ENCODE measurements at places on chromosomes 7 and 10. TPM values are rescaled to one million over a fixed set of nuclear protein-coding genes. Genes with fewer than 3 reads are reported as not detected.

DNA sequence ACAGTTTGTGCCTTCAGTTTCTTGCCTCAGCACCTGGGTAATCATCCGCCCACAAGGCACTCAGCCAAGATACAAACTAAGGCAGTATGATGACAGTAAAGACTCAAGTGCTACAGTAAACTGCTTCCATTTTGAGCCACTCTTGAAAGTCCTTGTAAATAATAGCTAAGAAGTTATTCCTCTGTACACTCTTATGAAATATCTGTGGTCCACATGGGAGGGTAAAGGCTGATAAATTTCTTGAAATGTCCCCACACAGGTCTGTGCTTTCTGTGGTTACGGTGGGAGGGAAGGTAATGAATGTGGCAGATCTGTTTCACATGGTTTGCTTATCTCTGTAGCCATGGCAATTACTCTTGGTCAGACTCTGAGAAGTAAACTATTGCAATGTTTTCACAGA lies 551.0 kb upstream of the ZWINT start:
- H3K27me3 ChIP-seq, result no peaks in the 10 kb centered on the region
- no peaks in the 10 kb centered on the region for H3K4me1 ChIP-seq
- H3K4me3 ChIP-seq, result no peak overlapping the region
- no peak for DNase-seq
- H3K27ac ChIP-seq, result no peak overlapping the region

Gene HABP2
- total RNA-seq, result not detected

GRCh38 chr7:105086850-105087249 lies 72.8 kb downstream of the KMT2E start:
- peaks cover 68% of the 10 kb centered on the region for H3K36me3 ChIP-seq
- H3K27ac ChIP-seq, result no peak overlapping the region
- H3K4me3 ChIP-seq, result no peak overlapping the region
- H3K27me3 ChIP-seq, result no peaks in the 10 kb centered on the region
- H3K4me1 ChIP-seq, result peaks cover 15% of the 10 kb centered on the region
- DNase-seq, result no peak

Gene PAPOLB
- not detected for total RNA-seq

Gene PON3
- 0.14 TPM for total RNA-seq

- H3K4me3 ChIP-seq, result no peak overlapping the region
- no peak overlapping the region for H3K27ac ChIP-seq
- DNase-seq, result no peak
- no peaks in the 10 kb centered on the region for H3K36me3 ChIP-seq
Observed at GRCh38 chr10:12823328-12823727, 178.2 kb downstream of the CCDC3 start.

DNA sequence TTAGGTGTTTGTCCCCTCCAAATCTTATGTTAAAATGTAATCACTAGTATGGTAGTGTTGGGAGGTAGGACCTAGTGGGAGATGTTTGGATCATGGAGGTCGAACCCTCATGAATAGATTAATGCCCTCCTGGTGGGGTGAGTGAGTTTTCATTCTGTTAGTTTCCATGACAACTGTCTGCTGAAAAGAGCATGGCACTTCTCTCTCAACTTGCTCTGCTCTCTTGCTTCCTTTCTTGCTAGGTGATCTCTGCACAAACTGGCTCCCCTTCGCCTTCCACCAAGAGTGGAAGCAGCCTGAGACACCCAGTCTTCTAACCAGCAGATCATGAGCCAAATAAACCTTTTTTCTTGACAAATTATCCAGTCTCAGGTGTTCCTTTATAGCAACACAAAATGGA lies 853.9 kb downstream of the SORCS1 start:
- H3K4me3 ChIP-seq, result no peak overlapping the region
- H3K4me1 ChIP-seq, result no peaks in the 10 kb centered on the region
- no peaks in the 10 kb centered on the region for H3K27me3 ChIP-seq
- no peak overlapping the region for H3K27ac ChIP-seq

DNA sequence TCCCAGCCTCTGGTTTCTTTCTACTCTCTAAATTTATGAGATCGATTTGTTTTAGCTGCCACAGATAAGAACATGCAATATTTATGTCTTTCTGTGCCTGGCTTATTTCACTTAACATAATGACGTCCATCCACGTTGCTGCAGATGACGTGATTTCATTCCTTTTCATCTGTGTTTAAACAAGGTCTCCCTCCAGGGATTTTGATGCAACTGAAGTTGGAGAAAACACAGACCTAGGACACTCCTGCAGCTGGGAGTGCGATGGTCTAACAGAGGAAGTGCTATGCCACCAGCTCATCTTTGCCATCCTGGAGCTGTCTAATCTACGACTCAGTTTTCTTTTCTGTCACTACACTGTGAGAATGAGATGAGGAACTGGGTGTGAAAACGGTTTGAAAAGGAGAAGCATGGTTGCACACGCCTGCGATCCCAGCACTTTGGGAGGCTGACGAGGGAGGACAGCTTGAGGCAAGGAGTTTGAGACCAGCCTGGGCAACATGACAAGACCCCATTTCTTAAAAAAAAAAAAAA lies 1.5 kb upstream of the KCTD7 start:
- peaks cover 4% of the 10 kb centered on the region for H3K36me3 ChIP-seq
- H3K27me3 ChIP-seq, result peaks cover 3% of the 10 kb centered on the region
- DNase-seq, result no peak
- H3K4me1 ChIP-seq, result peaks cover 30% of the 10 kb centered on the region
- peak overlapping the region; percentile 52 for H3K4me3 ChIP-seq

GRCh38 chr10:131959841-131960240 lies 21.9 kb downstream of the BNIP3 start:
- no peaks in the 10 kb centered on the region for H3K27me3 ChIP-seq
- peaks cover 43% of the 10 kb centered on the region for H3K36me3 ChIP-seq
- no peak for DNase-seq
- no peak overlapping the region for H3K4me3 ChIP-seq
- no peak overlapping the region for H3K27ac ChIP-seq

- H3K27me3 ChIP-seq, result no peaks in the 10 kb centered on the region
- DNase-seq, result no peak
- no peak overlapping the region for H3K27ac ChIP-seq
- no peaks in the 10 kb centered on the region for H3K4me1 ChIP-seq
- H3K4me3 ChIP-seq, result no peak overlapping the region
Observed at GRCh38 chr7:147646568-147646967, 944.0 kb upstream of the C7orf33 start.

GRCh38 chr10:58721601-58722281 lies 209.1 kb downstream of the BICC1 start:
- no peak overlapping the region for H3K4me3 ChIP-seq
- no peaks in the 10 kb centered on the region for H3K36me3 ChIP-seq
- no peaks in the 10 kb centered on the region for H3K4me1 ChIP-seq
- H3K27ac ChIP-seq, result no peak overlapping the region
- DNase-seq, result no peak
- no peaks in the 10 kb centered on the region for H3K27me3 ChIP-seq

DNA sequence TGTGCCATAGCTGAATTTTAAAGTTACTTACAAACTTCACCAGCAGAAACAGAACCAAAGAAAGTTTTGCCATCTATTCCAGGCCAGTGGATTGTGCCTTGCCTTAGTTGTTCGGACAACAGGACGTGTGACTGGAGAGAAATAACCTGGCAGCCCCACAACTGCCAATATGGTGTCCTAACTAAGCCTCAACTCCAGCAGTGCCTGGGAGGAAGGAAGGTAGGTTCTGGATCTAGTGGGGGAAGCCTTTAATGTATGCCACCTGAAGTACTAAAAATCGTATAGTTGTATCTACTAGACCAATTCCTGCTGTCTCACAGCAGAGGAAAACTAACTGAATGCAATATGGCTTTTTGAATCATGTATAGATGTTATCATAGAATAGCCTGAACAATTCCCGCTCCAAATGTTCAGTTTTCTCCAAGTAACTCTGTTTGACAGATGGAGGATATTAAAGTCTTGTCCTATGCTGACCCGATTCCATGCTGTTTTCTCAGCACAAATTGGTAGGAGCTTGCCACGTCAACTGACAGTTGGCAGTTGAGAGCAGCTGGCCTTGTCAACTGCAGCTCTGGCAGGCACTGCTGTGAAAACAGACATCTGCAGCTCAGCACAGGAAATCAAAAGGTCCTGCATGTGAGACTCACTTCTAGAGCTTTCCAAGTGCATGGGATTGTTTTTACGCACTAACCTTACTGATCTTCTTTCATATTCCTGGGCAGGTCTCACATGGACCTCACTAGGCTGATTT lies 84.5 kb upstream of the WNT16 start:
- DNase-seq, result no peak
- H3K36me3 ChIP-seq, result no peaks in the 10 kb centered on the region
- no peak overlapping the region for H3K27ac ChIP-seq
- peaks cover 2% of the 10 kb centered on the region for H3K27me3 ChIP-seq
- no peaks in the 10 kb centered on the region for H3K4me1 ChIP-seq
- H3K4me3 ChIP-seq, result no peak overlapping the region

GRCh38 chr7:8371742-8372141 lies 61.7 kb upstream of the NXPH1 start:
- no peaks in the 10 kb centered on the region for H3K4me1 ChIP-seq
- H3K4me3 ChIP-seq, result no peak overlapping the region
- no peaks in the 10 kb centered on the region for H3K27me3 ChIP-seq
- no peak for DNase-seq
- no peaks in the 10 kb centered on the region for H3K36me3 ChIP-seq

DNA sequence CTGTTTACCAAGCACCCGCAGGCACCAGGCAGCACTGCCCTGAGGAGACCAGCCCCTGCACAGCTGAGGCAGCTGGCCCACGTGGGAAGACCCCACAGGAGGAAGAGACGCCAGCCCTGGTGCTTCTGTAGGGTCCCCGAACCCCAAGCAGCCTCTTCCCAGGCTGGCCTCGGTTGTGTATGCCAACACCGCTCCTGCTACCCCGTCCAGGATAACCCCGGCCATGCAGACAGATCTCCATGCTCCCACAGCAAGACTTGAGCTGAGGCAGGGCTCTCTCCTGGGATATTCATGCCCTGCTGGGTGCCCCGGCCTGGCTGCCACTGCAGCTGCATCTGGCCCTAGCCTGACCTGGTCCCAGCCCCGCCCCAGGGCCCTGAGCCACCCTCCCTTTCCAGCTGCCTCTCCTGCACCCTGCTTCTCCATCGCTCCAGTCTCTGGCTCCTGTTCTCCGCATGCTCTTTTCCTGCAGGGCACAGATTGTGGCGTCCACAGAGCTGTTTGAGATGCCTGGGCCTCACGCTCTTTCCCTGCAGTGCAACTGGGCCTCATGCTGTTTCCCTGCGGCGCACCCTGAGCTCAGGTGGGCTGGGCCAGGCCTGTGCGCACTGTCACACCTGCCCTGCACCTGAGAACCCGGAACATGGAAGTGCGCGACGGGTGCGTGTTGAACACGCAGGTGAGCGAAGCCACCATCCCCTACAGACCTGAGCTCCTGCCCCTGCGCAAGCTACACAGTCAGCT lies 236.2 kb downstream of the ELFN1 start:
- H3K4me1 ChIP-seq, result no peaks in the 10 kb centered on the region
- no peak overlapping the region for H3K27ac ChIP-seq
- H3K4me3 ChIP-seq, result no peak overlapping the region
- DNase-seq, result no peak
- H3K36me3 ChIP-seq, result no peaks in the 10 kb centered on the region

DNA sequence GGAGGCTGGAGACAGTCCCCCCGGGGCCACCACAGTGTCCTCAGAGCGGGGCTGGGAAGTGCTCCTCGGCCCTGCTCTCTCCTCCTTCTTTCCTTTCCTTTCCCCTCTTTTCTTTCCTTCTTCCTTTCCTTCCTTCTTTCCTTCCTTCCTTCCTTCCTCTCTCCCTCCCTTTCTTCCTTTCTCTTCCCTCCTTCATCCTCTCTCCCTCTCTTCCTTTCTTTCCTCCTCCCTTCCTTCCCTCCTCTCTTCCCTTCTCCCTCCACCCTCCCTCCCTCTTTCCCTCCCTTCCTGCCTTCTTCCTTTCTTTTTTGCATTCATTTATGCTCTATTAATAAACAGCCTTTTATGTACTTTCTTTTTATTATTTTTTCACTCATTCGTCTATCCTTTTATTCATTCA lies 127.1 kb upstream of the TCERG1L start:
- no peaks in the 10 kb centered on the region for H3K36me3 ChIP-seq
- DNase-seq, result no peak
- H3K4me1 ChIP-seq, result no peaks in the 10 kb centered on the region
- H3K27ac ChIP-seq, result no peak overlapping the region
- no peak overlapping the region for H3K4me3 ChIP-seq
- H3K27me3 ChIP-seq, result no peaks in the 10 kb centered on the region
